ENCODE measurements at places on chromosomes 7 and 10.

GRCh38 chr10:51832652-51833383, 133.4 kb upstream of the CSTF2T start:
- no peak for DNase-seq

DNA sequence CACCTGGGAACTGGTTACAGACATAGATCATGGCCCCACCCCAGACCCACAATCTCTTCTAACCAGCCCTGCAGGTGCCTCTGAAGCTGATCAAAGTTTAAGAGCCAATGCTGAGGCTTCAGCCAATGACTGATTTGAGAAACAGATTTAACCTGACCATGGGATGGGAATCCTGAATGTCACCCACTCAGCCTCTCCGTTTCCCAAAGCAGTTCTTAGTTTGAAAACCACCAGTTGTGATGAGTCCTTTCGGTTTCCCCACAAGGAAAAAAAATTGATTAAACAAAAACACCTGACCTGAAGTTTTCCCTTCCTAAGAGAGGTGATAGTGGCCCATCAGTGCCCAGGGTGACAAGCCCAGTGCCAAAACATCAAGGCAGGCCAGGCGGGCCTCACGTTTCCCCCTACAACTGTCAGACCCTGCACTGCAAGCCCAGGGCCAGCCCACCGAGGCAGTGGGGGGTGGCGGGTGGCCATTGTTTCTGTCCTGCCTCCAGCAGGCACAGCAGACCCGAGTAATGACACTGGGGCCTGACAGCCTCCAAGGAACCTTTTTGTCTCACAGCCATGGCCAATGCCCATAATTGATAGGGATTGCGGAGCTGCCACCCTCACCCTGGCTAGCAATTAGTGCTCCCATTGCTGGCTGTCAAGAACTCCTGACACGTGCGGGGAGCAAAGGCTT, 75.4 kb upstream of the ZMIZ1 start:
- no peak for DNase-seq

GRCh38 chr7:153581419-153581818, 470.8 kb upstream of the DPP6 start:
- DNase-seq: no peak

DNA sequence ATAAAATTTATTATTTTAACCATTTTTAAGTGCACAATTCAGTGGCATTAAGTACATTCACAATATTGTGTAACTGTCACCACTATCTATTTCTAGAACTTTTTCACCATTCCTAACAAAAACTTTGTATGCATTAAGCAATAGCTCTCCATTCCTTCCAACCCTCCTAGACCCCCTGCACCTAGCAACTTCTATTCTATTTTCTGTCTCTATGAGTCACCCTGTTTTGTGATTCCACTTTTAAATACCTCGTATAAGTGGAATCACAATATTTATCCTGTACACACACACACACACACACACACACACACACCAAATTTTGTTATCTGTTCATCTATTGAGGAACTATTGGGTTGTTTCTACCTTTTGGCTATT, 89.2 kb downstream of the ARID5B start:
- no peak for DNase-seq

DNA sequence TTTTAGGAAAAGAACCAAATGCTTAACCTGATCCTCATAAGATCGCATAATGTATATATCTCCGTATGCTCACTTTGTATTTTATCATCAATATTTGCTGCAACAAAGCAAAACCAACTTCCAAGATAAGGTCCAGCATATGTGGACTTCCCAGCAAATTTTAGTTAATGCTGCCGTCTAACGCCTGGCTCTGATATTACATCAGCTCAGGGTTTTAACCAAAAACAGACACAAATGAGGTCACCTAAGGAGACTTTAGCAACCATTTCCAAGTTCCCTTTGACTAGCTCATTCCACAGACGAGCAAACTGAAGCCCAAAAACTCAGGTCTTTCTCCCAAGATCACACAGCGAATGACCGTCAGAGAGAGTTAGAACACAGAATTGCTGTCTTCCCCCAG, 59.4 kb upstream of the UCN3 start:
- no peak for DNase-seq

DNA sequence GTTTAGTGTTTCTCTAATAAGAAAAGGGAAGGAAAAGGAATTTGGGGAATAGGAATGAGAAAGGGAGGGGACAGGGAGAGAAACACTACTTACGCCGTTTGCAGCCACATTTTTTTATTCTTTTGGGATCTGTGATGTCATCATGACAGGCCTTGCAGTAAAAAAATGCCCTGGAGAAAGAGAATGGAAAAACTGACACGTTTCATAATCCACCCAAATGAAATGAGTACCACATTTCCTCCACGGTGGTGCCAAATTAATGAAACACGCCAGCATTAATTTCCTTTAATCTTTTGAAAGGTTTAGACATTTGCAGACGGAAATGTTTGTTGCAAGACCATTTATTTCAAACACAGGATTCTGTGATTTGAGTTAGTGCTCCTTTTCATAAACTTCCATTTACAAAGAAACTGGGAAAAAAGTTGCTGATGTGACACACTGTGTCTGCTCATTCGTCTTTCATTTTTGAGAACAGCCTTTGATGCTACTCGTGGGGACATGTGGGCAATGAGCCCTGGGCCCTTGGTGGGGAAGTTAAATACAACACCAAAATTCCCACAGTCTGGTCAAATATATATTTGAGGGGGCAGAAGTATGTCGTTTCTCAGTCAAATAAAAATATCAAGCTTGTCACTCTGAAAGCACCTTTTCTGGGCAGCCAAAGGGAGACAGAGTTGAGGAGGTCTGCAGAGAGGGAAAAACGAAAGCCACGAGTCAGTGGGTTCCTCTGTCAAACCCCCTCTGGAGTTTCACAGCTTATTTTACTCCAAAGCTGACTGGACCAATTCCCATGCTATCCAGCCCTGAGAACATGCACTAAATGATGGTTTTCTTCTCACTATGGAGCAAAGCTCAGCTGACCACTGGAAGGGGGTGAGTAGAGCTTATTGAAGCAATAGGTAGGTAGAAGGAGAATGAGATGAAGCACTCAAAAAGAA, 625.5 kb downstream of the KCNMA1 start:
- DNase-seq: no peak

GRCh38 chr7:2416063-2416462, 12.7 kb downstream of the CHST12 start:
- DNase-seq: no peak

Data from NCI-H1417 treated with DMSO at 0.1 percent for 48 hours (cell line).